ENCODE measurements at places on chromosomes 5 and 9.

DNA sequence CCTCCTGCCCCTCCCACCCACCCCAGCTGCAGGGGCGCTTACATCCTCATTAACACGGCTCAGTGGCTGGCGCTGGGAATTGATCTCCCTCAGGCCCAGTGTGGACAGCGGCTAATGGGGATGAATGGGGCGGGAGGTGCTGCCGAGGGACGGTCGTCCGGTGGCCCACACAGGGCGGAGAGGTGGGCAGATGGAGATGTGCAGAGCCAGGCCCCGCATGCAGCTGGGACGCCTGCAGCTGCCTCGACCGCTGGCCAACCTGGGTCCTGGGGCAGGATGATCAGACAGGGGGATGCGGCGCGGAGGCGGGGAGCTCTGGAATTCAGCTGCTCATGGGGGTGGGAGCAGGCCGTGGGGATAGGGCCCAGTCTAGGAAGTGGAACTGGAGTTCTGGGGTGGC, 17.6 kb downstream of the TSPAN17 start:
- no peak for DNase-seq

DNA sequence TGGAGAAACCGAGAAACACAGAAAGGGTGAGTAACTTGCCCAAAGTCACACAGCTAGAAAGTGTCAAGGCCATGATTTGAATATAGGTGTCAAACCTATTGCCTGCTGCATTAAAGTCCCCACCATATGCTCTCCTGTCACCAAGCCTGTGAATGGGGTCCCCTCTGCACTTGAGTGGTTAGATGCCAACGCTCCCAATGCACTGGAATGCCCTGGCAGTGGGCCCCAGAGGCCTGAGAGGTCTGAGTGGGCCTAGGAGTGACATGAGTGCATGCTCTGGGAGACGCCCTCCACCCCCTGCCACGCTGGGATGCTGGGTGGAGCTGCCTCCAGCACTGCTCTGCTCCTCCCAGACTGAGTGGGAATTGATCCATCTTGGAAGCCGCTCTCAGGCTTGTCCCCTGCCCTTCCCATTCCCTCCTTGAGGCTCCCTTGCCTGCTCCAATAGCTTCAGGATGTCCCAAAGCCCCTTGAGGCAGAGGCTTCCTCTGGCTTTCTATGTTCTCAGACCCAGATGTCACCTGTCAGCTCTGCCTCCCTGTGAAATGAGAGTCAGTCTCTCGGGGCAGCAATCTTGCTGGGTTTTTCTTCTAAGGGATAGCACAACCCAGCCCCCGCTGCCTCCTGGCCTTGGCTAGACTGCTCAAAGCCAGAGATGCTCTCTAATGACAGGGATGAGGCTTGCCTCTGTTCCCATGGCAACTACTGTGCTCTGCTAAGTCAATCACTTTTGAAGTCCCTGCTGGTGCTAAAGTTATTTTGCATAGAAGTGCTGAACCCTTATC, 6.6 kb upstream of the ARSI start:
- DNase-seq = no peak

DNA sequence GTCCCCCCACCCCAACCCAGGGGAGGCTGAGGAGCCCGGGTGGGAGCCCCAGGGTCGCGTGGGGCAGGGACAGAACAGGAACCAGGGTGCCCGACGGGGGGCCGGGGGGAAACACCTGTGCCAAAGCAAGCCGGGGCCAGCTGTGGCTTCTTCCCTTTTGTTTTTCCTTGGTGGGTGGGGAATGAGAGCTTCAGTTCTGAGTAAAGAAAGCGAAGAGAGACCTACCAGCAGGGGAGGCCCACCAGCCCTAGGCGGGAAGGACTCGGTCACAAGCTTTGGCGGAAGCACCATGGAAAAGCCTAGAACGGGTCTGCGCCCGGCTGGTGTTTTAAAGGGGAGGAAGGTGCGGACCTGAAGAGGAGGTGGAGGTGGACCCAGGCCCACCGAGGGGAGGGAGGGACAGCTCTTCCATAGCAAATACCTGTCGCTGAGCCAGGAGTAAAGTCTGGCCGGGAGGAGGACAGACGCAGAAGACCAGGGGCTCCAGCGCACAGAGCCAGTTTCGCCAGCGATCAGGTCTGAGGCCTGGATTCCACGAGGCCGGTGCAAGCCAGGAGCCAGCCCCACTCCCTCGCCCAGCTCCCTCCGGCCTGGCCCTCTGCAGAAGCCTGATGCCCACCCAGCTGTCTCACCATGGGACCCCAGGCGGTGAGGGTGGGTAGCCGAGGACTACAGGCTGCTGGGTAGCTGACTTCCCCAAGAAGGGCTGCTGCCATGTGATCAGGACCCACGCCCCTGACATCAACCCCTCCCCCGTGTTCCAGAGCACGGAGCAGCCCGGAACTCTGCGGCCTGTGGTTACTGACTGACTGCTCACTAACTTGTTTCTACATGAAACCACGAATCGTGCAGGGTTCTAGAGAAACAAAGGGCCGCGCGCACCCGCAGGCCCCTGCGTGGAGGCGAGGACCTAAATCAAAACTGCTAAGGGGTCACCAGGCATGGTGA, 849 bp upstream of the MGAT1 start:
- peak; percentile 61 for DNase-seq

- no peak for DNase-seq
Observed at GRCh38 chr9:117783828-117784227, 79.6 kb downstream of the TLR4 start.

DNA sequence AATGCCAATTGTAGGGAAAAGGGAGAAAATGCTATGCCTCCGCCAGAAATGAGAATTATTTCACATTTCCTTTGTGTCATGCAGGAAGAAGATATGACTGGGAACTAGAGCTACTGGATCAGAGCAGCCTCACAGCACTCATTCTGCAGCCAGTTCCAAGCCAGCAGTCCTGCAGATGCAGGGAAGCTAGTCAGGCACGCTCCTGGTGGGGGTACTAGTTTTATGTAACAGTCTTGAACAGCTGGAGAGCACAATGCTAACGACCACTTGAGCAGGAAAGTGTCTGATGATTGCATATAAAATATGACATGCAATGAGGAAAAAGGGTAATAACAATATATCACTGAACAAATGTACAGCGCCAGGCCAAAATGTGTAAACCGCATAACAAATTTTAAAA, 21.7 kb downstream of the CDH10 start:
- DNase-seq = no peak

All from dermis blood vessel endothelial cell (primary cell).